Activated T-cell treated with anti-CD3 and anti-CD28 coated beads, Interleukin-2, amount 50 U/mL, for 4 hours (primary cell): ENCODE measurements at places on chromosomes 3 and 15. TPM values are rescaled to one million over a fixed set of nuclear protein-coding genes. Genes with fewer than 3 reads are reported as not detected.

DNA sequence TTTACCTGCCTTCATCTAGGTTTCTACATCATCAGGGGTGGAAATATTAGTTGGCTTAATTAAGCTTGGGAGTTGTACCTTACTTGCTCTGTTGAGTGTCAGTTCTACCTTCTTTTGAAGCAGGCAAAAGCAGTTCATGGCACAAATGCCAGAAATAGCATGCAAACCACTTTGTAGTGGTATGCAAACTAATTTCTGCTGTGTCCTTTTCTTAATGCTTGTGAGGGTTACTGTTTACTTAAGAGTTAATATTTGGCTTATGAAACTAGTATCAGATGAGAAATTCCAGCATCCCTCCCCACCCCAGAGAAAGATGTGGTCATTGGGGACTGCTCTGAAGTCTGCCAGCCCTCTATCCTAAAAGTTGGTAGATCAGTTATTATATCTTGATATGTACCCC, 7.1 kb downstream of the ATP2C1 start:
- no peak for DNase-seq

- DNase-seq = no peak
Measured at GRCh38 chr3:42290966-42291714, 25.2 kb upstream of the CCK start.

Gene PPM1M
- 26.6 TPM for total RNA-seq

Gene TM4SF18
- total RNA-seq = not detected

DNA sequence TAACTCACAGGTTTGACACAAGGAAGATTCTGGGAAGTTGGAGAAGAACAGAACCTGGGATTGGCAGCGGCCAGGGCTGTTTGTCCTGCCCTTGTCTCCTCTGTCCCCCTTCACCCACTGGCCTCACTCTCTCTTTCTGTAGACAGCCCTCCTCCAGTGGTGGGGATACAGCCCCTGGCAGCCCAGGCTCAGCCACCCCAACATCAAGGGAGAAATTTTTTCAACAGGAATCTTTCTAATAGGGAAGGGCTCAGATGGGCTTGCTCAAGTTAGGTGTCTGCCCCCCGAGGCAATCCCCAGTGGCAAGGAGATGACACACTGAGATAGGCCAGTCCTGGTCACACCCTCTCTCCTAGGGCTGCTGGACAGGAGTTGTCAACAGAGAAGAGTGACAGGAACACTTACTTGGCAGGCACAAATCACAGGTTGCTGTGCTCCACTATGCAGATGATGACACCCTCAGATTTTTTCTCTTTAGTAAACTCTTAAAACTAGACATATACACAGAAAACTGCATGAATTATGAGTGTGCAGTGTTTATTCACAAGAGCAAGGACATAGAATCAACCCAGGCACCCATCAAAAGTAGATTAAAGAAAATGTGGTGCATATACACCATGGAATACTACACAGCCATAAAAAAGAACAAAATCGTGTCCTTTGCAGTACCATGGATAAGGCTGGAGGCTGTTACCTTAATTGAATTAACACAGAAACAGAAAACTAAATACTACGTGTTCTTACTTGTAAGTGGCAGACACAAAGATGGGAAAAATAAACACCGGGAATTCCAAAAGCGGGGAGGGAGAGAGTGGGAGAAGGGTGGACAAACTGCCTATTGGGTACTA, 36.3 kb downstream of the PLA2G4D start:
- DNase-seq = no peak

- no peak for DNase-seq
Measured at GRCh38 chr3:79047581-79047980, 720.2 kb downstream of the ROBO1 start.

Gene CCDC33
- not detected for total RNA-seq

- no peak for DNase-seq
Measured at GRCh38 chr3:136336329-136337100, 86.4 kb downstream of the PCCB start.

DNA sequence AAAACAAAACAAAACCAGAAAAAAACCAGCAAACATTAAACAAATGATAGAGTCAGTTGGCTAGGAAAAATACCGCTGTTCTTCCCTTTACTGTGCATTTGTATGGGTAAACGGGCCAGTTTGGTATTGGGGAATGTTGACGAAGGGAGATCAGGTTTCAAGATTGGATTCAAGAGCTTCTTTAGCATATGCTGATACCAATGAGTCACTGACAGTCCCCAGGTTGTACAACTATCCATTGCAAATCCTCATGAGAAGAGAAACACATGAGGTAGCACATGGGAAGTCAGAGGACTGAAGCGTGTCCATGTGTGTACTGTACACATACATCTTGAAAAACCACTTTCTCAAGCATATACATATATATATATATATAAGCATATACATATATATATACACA, 25.6 kb downstream of the TIGIT start:
- DNase-seq = no peak

DNA sequence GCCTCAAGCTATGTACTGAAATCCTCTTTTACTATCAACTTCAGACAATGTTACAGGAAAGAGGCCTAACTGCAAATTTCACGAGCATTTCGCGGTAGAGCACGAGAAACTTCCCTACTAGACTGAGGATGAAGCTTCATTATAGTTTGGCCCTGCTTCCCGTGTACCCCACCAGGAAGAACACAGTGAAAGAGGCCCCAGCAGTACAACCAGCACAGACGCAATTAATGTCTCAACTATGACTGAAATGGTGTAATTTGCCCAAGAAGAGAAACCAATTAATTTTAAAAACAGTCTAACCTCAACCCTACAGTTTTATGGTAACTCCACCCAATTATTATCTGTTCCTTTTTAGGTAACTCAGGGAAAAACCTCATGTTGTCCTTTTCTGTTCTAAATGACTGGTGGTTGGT, 12.1 kb downstream of the CHSY1 start:
- DNase-seq = no peak

DNA sequence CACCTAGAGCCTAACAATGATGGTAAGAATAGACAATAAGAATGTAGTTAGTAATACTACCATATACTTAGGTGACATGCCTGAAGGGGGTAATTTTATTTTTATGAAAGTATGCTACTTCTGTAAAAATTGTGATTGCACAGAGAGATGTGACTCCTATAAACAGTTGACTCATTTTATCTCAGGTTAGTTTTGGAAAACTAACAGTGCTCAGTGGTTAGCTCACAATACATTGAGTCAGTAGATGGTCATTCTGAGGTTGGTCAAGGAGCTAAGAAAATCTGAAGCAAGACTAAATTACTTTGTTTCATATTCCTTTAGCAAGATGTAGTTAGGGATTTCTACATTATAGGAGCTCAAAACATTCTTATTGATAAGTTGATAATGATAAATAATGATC, 271.0 kb downstream of the EDEM1 start:
- DNase-seq = no peak

GRCh38 chr3:159779883-159780282, 208.8 kb upstream of the IL12A start:
- no peak for DNase-seq

- no peak for DNase-seq
Measured at GRCh38 chr3:123781138-123781537, 103.0 kb downstream of the MYLK start.

- DNase-seq = no peak
Measured at GRCh38 chr3:32310918-32311839, 72.7 kb downstream of the CMTM8 start.

Gene NANOGP8
- not detected for total RNA-seq

Gene CACNA2D2
- 0.35 TPM for total RNA-seq

Gene CPN2
- 0.08 TPM for total RNA-seq

Gene P2RY1
- total RNA-seq = 0.22 TPM

DNA sequence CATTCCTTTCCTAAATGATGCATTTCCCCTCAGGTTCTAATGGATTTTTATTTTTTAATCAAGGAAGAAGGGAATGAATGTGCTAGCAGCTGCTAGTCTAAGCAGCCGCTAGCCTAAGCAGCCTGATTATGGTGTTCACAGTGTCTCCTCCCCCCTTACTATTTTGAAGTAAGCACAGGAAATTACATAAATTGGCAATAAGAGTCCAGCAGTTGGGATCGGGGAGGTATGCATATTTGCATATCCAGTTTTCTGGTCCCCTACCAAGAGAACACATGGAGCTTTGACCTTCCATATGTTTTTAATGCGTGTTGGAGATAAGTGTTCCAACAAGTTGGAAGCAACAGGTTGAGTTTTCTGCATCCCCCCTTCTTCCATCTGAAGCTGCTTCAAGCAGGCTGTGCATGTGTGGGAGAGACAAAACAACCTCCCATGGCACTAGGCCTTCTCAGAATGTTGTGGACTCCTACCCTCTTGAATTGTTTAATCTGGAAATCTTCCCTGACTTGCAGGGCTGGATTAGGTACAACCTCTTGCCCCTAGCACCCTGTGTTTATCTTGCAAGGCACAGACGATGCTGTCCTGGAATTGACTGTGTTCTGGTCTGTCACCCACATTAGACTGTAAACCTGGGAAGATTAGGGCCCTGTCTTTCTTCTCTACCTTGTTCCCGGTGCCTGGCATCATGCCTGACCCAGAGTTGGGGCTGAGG, 124.8 kb upstream of the LRIG1 start:
- DNase-seq = no peak

DNA sequence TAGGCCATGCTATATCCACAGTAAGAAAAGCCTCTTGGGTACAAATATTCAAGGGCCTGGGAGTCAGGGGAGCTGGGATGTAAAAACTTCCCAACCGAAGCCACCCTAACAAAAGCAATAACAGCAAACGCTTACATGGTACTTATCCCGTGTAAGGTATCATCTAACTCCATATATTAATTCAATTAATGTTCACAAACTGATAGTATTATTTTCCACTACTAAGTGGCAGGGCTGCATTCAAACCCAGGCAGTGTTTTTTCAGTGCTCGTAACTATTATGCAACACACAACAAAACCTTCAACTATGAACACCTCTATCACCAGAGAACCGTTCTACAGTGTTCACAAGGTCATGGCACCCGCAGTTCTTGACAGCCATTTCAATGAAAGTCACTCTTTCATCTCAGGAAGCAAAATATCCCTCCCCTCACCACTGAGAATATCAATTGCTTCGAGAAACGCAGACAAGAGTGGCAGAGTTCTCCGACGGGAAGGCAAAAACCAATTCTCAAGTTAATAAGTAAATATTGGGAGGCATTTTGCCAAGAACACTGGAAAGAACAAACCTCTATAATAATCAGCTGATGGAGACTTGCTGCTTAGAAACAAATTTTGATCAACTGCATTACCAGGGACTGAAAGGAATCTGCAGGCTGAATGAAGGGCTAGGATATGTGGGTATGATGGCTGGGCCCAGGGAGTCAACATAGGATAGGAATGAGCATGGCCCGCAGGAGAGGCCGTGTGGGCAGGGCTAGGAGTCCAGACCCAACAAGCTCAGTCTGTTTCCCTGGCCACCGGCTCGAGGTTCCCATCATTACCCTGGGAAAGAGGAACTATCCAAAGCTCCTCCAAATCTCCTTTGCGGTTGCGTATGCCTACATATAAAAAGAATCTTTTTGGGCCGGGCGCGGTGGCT, 72.3 kb downstream of the XXYLT1 start:
- no peak for DNase-seq

Gene CCRL2
- total RNA-seq = 1.3 TPM

DNA sequence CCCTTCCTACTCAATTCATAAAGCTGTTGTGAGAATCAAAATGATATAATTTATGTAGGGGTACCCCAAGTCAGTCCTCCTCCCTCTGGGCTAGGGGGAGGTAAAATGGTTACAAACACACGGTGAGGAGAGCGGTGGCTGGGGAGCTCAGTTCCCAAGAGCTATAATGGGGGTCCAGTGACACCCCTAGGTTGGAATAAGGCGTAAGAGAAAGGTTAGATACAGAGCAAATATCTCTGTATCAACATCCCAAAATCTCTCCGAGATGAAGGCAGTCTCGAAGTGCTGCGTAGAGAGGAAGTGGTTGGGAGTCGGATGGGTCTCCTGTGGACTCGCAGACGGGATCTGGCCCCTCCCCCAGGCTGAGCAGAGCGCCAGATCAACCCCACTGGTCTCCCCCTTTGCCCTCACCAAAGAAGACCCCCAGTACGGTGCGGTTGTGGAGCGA, 1.8 kb downstream of the DUOX2 start:
- DNase-seq = no peak

Gene DUOX1
- 0.42 TPM for total RNA-seq
